ENCODE measurements at places on chromosomes 6 and 20.

DNA sequence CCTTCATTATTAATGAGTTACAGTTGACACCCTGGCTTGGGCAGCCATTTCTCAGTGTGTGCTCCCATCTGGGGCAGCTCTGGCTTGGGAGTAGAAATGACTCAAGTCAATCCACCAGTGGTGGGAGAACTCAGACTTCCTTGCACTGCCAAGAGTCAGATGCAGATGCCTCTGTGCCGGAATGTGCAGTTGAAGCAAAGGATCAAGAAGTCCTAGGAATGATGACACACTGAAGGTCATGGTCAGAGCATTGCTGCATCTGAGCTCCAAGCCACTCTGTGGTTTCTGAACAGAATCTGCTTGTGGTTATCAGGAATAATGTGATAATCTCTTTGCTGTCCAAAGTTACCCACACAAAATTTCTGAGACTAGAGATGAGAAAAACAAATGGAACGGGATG is 19.5 kb upstream of the PAX1 start:
- no peak for DNase-seq

GRCh38 chr20:33291830-33292355 is 8.9 kb downstream of the BPIFB1 start:
- peak; percentile 43 for DNase-seq

DNA sequence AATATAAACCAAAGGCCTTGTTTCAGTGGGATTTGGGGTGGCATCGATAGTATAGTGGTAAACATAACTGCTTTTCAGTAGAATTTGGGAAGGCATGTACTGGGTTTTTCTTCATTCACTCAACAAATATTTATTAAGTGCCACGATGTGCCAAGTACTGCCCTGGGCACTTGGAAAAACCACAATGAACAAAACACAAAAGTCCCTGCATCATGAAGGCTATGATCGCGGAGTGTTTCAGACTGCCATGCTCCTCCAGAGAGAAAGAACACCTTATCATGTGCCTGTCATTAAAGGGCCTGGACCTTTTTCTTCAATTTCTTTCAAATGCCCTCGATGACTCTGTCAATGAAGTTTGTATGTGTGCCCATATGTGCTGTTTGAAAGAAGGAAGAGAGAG is 59.2 kb upstream of the CEP85L start:
- DNase-seq, result no peak

DNA sequence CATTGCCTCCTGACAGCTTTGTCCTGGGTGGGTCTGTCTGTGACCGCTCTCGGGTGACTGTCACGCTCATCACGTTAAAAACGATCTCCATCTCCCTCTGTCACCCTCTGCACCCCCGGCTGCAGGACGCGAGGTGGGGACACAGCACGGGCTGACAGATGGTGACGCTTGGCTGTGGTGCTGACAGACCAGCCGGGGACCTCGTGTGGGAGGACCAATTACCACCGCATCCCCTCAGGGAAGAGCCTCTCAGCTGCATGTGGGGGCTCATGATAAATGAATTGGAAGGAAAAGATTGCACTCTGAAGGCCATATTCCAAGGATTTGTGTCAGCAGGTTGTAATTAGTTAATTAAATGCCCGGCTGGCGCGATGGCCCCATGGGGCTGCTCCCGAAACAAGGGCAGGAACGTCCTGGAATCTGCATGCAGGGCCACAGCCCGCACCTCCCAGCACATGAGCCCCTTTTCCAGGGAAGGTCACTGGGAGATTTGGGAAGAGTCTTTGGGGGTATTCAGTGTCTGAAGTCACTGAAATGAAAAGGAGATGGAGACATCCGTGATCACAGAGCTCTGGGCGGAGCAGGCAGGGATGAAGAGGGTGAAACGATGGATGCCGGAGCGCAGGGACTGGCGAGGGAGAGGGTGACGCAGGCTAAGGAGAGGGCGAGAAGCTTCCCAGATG is 87.1 kb downstream of the ERMARD start:
- DNase-seq, result no peak

- no peak for DNase-seq
These were observed 344.6 kb upstream of the IMPG1 start for GRCh38 chr6:76416821-76417605.
